ENCODE measurements at places on chromosomes 1 and 21.

GRCh38 chr1:12173631-12174121 lies 6.9 kb downstream of the TNFRSF1B start:
- DNase-seq, result no peak

- DNase-seq, result no peak
These were observed 6.8 kb upstream of the RXRG start for GRCh38 chr1:165451691-165452090.

- DNase-seq, result peak; percentile 40
These were observed 42.5 kb upstream of the CLIC4 start for GRCh38 chr1:24702511-24703293.

DNA sequence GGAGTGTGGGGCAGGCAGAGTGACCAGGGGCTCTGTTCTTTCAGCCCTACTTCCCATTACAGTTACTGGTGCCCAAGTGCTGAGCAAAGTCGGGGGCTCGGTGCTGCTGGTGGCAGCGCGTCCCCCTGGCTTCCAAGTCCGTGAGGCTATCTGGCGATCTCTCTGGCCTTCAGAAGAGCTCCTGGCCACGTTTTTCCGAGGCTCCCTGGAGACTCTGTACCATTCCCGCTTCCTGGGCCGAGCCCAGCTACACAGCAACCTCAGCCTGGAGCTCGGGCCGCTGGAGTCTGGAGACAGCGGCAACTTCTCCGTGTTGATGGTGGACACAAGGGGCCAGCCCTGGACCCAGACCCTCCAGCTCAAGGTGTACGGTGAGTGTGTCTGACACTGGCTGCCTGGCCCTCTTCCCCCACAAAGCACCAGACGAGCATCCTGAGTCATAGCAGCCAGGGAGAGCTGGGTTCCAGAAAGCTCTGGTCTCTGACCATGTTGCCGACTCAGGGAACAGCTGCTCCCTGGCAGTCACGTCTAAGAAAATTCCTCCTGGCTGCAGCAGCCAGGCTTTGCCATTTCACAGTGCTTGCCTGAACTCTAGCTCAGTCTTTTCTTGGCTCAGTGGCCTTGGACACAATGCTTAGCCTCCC lies 3.3 kb downstream of the SLAMF8 start:
- DNase-seq, result peak; percentile 51

- no peak for DNase-seq
These were observed 60.0 kb downstream of the BACE2 start for GRCh38 chr21:41228006-41228370.

DNA sequence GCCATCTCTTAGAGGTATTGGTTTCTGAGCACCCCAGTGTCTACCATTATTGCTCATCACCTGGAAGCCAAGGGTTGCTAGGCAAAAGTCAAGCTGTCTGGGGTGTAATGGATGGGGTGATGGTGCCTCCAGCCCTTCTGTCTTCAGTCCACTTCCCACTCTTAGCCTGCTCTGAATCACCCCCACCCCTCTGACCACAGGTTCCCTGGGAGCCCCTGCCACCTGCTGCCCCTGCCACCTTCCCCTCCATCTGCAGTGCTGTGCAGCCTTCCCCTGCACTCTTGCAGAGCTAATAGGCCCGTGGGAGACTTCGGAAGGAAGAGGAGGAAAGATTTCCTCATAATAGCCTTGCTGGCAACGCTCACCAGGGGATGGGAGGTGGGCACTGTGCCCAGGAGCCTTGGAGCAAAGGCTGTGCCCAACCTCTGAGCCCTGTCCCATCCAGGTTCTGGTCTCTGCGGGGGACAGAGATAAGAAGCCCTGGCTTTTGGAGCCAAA lies 35.5 kb downstream of the CAPN2 start:
- peak; percentile 70 for DNase-seq

- no peak for DNase-seq
These were observed 381.6 kb downstream of the SRGAP2C start for GRCh38 chr1:121566346-121566745.

DNA sequence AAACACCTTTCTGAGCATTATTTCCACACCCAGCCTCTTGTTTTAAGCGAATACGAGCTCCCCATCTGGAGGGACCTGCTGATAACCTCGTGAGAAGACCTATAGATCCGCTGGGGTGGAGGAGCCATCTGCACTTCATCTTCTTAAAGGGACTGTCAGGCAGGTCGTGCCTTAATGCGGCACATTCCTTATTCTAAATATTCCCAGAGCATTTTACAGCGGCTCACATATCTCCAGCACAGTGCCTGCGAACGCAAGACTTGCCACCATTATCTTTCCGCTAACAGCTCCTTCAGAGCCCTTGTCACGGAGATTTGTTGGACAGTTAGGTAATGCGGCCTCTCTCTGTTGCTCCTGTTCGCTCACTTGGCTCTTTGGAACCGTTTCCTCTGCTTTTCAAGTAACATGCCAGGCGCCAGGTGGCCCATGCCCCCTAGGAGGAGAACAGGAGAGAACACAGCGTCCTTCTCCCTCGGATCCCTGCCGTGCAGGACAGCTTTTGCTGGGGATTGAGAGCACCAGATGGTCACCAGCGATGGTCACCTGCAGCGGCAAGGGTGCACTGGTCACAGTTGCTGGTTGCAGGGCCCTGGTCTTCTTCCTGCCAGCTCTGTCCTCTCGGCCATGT lies 162.4 kb downstream of the PGBD5 start:
- DNase-seq, result no peak

GRCh38 chr1:198677027-198677426 lies 38.2 kb downstream of the PTPRC start:
- DNase-seq, result peak; percentile 31

GRCh38 chr1:82143108-82143833 lies 342.5 kb downstream of the ADGRL2 start:
- no peak for DNase-seq

DNA sequence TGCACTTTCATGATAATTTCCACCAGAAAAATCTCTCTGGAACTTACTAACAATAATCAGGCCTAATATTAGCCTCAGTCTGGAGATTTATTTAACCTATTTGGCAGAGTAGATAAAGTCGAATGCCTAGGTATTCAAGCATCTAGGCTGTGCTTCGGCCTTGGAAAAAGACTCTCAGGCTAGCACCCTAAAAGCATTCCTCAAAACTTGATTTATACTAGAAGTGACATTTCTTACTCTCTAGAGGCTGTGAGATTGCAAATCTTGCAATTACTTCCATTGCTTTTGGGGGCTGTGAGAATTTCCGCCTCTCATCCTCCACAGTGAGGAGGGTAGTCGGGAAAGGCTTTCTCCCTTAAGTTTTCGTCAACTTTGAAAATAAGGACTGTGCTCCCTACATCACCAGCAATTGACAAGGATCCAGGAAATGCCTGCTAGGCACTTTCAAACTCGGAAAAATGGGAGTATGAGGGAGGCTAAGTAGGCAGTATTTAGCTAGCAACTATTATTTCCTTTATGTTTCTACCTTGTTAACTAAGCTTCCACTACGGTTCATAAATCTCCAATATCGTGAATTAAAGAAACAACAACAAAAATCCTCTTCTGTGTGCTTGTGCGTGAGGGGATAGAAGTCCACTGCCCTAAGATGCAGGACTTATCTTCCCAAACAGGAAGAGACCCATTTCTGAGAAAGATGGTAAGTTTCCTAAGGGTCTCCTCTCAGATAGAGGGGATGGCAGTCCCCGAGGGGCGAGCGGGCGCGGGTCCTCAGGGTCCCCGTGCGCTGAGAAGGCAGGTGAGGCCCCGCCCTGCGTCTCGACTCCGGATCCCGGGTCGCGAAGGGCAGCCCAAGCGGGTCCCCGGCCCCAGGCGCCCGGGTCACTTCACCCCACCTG lies 1.1 kb upstream of the LMO4 start:
- no peak for DNase-seq

DNA sequence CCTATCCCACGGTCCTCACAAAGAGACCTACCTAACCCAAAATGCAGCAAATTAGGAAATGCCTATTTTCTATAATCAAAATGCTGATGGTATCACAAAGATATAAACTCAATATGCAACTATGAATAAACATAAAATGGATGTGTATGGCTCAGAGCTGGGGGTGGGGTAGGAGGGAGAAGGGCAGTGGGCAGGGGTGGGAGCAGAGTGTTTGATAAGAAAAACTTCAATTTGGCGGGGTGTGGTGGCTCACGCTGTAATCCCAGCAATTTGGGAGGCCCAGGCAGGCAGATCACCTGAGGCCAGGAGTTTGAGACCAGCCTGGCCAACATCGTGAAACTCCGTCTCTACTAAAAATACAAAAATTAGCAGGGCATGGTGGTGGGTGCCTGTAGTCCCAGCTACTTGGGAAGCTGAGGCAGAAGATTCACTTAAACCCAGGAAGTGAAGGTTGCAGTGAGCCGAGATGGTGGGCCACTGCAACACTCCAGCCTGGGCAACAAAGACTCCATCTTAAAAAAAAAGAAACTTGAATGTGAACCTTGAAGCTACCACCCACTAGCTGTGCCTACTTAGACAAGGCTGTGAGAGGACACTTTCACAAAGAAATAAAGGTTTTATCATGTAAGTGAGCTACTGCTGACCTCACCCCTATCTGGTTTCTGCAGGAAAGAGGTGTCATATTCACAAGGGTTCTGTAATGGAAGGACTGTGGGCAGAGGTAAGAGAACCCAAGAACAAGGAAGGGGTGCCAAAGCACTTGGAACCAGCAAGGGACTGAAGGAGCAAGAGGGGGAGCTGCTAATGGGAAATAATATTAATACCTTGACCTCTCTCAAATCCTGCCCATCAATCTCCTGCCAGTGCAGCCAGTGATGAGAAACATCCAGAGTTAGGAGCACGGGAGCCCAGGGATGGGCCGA lies 53.0 kb downstream of the HLCS start:
- no peak for DNase-seq

GRCh38 chr1:15370781-15371520 lies 38.7 kb upstream of the EFHD2 start:
- peak; percentile 87 for DNase-seq

- DNase-seq, result no peak
These were observed 3.2 kb upstream of the OR2T6 start for GRCh38 chr1:248372394-248372793.

DNA sequence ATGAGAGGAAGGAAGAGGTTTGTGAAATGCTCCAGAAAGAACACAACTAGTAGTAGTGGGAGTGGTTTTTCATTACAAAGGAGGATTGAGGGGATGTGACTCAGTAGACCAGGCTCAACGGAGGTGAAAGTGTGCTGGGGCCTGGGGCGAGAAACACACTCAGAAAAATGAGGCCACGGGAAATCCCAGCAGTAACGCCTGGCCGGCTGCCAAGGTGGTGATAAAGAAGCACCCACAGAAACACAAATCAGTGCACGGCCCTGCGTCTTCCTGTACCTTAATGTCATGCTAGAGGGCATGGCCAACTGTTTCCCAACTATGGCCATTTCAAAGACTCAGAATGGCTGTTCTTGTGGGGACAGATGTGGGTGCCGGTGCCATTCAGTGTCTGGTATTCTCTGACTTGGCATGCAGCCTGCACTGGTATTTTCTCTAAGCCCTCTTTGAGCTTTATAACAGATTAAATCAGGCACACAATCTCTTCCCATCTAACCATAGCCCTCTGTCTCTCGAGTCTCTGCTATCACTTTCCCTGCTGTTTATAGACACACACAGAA lies 38.2 kb downstream of the URB2 start:
- peak; percentile 89 for DNase-seq

DNA sequence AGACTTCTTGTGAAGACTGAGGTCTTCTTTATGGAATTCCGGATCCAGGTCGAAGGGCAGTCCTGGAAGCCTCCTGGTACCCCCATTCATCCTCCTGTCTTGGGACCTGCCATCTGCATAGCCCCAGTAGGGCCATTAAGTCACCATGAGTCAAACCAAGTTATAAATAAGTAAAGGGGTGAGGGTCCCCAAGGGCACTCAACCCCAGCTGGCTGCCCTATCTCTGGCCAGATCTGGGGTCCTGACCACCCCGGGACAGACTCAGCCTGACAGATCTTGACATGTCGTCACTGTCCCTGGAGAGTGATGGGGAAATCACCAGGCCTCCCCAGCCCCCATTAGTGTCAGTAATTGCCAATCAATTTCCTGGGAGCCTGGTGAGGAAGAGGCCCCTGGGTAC lies 108.7 kb downstream of the EPHB2 start:
- no peak for DNase-seq

GRCh38 chr1:50103615-50104081 lies 5.1 kb upstream of the ELAVL4 start:
- DNase-seq, result no peak

- DNase-seq, result no peak
These were observed 18.0 kb upstream of the HSD3B2 start for GRCh38 chr1:119396982-119397381.

GRCh38 chr1:175804561-175804960 lies 61.2 kb upstream of the TNR start:
- DNase-seq, result no peak

- DNase-seq, result peak; percentile 20
These were observed 63.6 kb downstream of the EPHB2 start for GRCh38 chr1:22773981-22774832.

GRCh38 chr1:157652859-157653493 lies 47.6 kb downstream of the FCRL3 start:
- DNase-seq, result no peak

DNA sequence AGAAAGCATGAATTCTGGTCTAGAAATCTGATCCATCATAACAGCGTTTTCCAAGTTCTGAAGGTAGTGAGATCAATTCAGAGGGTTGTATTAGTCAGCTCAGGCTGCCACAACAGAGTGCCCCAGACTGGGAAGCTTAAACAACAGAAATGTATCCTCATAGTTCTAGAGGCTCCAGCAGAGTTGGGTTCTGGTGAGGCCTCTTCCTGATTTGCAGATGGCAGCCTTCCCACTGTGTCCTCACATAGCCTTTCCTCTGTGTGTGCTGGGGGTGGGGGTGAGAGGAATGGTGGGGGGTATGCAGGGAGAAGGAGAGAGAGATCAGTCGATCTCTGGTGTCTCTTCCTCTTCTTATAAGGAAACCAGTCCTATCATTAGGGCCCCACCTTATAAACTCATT lies 15.1 kb downstream of the ZBTB8B start:
- no peak for DNase-seq

GRCh38 chr1:222824641-222825040 lies 9.8 kb downstream of the DISP1 start:
- no peak for DNase-seq

- DNase-seq, result no peak
These were observed 23.5 kb downstream of the CXADR start for GRCh38 chr21:17536381-17536780.

DNA sequence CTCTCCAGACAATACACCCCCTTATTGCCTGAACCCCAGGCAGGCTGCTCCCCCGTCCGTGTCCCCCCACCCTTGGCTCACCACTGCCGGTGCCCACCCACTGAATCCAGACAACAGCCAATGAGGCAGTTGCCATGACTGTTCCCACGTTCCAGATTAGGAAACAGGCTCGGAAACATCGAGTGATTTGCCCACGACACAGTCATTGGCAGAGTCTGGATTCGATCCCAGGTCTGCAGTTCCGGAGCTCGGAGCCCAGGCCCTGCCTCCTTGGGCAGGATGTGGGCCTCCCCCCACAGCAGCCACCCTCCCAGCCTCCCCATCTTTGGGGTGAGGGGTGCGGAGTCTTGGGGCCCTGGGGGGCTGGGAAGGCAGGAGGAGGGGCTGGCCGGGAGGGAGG lies 20.3 kb upstream of the CLSTN1 start:
- no peak for DNase-seq
